ENCODE measurements at places on chromosomes 7 and 10.

- no peak for DNase-seq
Measured at GRCh38 chr7:103919272-103919868, 70.1 kb downstream of the RELN start.

DNA sequence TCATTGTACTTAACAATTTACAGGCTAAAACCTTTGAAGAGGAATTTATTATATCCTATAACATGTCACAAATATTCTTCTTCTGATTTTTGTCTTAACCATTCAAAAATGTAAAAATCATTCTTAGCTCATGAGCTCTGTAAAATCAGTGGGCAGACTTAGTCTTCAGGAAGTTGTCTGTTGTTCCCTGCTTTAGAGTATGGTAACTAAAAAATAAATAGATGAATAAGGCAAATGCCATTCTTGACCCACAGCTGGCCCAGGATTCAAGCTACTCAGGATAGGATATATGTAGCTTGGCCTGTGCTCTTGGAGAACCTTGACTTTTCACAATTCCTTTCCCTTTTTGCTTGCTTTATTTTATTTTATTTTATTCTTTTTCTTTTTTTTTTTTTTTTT, 51.5 kb downstream of the LRRC4 start:
- DNase-seq = peak; percentile 22

DNA sequence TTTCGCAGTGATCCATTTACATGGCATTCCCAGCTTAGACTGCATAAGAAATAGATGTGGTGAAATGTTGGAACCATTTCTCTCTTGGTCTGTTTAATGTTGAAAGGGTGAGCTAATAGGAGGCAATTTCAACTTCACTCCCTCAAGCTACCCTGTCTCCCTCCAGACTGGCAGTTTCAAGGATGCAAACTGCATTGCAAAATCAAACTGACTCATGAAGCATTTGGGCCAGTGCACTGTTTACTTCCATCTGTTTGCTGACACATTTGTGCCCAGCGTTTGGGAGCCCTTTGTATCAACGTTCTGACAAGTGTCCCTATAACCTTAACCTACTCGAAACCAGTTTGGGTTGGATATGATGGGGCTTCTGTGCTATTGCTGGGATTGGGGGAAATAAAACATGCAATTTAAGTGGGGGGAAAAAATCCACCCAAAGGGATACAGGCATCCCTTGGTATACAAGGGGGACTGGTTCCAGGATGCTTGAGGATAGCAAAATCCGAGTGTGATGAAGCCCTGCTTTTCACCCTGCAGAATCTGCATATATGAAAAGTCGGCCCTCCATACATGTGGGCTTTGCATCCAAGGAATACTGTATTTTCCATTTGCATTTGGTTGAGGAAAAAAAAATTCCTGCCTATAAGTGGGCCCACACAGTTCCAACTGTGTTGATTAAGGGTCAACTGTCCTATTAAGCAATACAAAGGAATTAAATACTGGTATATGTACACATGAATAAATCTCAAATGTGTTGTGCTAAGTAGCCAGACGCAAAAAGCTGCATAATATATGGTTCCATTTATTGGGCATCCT, 15.6 kb downstream of the RHEB start:
- peak; percentile 96 for DNase-seq

DNA sequence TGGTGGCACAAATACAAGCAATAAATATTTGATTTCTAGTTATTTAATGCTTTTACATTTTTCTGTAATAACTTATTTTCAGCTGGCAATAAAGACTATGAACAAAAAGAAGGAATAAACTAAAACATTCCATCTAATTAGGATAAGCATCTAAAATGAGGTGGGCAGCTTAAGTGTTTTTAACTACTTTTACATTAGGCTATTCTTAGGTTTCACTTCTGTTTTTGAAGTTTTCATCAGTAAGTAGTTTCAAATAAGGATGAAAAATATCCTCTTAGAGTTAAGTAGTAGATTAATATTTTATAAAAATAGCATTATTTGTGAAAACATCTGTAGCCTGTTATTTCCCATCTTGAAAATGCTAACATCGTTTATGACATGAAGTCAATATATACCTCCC, 15.9 kb downstream of the NT5C2 start:
- no peak for DNase-seq

DNA sequence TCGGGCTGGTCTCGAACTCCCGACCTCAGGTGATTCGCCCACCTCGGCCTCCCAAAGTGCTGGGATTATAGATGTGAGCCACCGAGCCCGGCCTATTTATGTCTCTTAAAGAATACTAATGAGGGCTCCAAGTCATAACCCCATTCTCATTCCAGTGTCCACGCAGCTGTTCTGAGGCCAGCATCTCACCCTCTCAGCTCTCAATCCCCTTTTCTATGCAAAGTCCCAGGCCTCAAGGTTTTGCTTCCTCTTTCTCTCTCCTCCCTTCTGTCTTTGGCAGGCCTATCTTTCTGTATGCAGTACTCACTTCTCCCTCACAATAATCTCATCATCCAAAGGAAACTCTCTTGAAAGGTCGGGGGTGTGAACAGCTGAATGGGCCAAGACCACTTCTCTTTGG, 28.0 kb upstream of the VSIR start:
- DNase-seq = no peak

GRCh38 chr7:100583132-100584053, 2.5 kb downstream of the LRCH4 start:
- DNase-seq = peak; percentile 90

- DNase-seq = peak; percentile 52
Measured at GRCh38 chr10:127402596-127403409, 146.3 kb upstream of the NPS start.

- no peak for DNase-seq
Measured at GRCh38 chr7:72446131-72446530, 34.0 kb upstream of the CALN1 start.

DNA sequence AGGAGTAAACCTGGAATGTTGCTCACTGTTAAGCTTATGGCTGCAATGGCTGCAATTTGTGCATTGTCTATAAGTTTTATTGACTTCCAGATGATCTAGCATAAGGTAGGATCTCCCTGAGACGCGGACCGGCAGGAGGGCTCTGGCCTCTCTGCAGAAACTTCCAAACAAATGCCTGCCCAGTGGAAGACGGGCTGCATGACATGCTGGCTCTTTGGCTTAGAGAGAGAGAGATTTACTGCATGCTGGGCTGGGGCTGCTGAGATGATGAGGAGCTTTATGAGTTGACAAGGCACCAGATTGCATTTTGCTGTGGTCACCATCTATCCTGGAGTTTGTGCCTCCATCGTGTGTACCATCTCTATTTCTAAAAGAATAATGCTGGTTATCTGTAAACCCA, 193.2 kb downstream of the GALNT17 start:
- no peak for DNase-seq

DNA sequence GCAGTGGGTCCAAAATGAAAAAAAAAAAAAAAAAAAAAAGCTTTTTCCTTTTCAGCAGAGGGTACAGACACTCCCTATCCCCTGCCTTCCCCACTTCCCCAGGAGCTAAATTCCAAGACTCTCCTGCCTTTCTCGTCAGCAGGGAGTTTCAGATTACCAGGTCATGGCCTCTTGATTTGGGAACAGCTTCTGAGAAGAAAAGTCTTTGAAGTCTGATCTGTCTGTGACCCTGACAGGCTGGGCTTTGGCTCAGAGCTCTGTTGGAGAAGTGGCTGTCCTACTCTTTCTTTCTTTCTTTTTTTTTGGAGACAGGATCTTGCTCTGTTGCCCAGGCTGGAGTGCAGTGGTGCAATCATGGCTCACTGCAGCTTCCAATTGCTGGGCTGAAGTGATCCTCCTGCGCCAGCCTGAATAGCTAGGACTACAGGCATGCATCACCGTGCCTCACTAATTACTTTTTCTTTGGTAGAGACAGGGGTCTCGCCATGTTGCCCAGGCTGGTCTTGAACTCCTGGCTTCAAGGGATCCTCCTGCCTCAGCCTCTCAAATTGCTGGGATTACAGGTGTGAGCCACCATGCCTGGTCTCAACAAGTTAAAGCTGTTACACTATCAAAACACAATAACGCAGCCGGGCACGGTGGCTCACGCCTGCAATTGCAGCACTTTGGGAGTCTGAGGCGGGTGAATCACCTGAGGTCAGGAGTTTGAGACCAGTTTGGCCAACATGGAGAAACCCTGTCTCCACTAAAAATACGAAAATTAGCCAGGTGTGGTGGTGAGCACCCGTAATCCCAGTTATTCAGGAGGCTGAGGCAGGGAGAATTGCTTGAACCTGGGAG, 59.9 kb downstream of the COL26A1 start:
- no peak for DNase-seq

GRCh38 chr10:74419491-74419951, 268.5 kb downstream of the ADK start:
- no peak for DNase-seq

DNA sequence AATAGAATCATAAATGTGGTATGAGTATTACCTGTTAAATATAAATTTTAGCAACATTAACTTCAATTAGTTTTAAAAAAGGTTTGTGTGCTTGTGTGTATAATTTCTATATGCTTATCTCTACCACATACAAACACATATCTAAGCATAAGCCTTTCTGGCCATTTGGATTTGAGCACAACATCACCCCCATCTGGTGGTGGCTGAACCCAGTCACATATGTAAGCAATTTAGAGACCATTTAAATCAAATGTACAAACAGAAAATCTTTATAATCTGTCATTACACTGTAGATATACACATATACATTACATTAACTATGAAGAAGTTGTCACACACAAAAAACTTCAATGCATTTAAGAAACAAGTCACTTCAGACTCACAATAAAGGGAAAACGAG, 31.7 kb downstream of the GPR22 start:
- DNase-seq = peak; percentile 46

DNA sequence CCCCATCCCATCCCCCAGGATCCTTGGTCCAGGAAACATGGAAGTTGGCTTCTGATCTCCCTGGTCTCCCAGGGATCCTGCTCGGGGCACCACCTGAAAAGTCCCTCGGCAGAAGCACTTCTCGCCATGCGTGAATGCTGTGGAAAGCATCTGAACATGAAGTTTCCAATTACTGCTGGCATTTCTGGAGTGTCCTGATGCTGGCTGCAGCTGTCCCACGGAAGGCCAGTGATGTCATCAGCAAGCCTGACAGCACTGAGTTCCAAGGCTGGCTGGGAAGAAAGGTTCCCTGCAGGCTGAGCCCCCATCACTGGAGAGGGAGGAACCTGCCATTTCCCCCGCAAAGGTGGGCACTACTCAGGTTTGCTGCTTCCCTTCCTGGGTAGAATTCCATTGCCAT, 71.4 kb downstream of the KCNMA1 start:
- DNase-seq = no peak

DNA sequence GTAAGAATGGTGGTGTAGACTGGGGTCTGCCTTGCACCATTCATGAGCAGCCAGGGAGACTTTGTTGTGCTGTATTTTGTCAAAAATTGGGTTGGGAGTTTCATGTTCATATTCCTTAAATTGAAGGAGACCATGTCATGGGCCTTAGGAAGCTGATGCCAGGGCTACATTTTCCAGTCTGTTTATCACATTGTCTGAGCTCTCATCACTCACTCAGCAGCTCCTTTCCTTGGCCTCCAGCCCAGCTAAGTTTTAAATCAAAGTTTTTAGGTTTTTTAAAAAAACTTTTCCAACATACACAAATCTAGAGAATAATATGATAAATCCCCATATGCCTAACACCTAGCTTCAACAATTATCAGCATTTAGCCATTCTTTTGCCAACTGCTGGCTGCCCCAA, 12.6 kb upstream of the FAM13C start:
- no peak for DNase-seq

DNA sequence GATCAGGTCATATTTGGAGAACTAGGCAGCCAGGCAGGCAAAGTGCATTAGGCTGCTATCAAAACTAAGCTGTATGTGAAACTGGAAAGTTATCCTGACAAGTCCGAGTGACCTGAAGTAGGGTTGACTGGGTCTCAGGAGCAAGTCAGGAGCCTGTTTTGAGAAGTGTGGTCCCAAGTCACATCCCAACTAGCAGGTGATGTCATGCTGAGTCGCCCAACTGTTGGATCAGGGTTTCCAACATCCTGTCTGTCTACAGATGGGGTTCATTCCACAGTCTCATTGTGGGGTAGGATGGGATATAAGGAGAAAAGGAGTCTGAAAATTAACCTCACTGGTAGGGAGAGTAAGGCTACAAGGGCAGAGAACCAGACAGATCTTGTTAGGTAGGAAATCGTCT, 27.0 kb downstream of the SLC26A4 start:
- DNase-seq = no peak

GRCh38 chr10:127909716-127910463, 3.0 kb downstream of the PTPRE start:
- DNase-seq = peak; percentile 29

DNA sequence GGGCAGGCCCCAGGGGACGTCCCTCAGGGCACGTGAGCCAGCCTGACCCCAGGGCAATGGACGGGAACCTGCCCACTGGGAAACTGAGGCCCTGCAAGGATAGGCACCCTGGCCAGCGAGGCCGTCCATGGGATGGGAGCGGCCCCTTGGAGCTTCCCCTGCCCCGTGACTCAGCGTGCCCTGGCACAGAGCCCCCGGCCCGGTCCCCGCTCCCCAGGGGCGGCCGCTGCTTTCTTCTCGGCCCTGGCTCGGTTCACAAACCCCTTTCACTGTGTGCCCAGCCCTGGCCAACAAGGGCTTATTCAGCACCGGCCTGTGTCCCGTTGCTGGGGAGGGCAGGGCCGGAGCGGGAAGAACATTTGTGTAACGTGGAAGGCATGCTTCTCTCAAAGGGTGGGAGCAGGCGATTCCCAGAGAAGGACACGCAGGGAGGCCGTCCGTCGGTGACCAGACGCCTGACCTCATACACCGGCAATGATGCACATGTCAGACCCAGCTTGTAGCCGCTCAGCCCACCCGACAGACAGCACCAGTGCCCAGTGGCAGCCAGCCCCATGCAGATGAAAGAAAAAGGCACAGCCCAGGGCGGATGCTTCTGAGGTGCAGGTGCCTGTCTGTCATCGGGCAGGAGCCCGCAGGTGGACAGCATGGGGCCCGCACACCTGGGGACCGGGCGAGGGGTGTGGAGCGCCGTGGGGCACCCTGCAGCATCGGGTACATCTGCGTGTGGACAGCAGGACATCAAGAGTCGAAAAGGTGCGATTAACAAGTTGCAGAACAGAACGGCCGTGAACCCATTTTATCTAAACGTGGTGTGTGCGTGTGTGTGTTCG, 94.5 kb downstream of the PDGFA start:
- no peak for DNase-seq

- DNase-seq = no peak
Measured at GRCh38 chr7:142153400-142153799, 41.9 kb downstream of the MGAM2 start.

- peak; percentile 97 for DNase-seq
Measured at GRCh38 chr7:43647673-43648472, 65.0 kb downstream of the STK17A start.

GRCh38 chr10:133022776-133023100, 65.0 kb upstream of the ADGRA1 start:
- no peak for DNase-seq
